ENCODE measurements at places on chromosomes 7 and 10.

DNA sequence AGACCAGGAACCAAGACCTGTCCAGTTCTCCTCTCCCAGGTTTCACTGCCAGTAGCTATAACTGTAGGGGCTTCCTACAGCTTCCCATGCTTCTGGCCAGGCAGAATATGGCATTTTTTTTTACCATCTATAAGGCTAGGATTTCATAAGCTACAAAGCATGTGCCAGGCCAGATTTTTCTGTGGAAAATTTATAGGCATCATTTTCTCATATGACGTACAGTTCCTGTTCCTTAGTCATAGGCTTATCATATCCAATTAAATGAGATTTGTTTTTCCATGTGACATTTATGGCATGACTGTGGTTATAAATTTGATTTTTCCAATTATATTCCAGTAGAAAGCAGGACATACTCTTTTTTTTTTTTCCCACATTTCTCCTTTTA, 208.6 kb upstream of the NPY start:
- DNase-seq: no peak

DNA sequence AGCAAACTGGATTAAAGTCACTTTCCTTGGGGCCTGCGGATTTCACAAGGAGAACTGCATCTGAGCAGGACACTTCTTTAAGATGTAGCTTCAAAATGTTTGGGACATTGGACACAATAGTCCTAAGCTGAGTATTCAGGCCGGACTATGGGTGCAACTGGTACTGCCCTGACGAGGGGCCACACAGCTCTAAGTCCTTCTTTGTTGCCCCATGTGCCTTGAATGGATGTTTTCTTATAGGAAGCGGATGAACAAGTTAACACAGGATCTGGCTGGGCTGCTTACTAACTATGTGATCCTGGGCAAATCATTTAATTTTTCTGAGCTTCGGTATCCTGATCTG, 147.8 kb upstream of the KLF14 start:
- no peak for DNase-seq

DNA sequence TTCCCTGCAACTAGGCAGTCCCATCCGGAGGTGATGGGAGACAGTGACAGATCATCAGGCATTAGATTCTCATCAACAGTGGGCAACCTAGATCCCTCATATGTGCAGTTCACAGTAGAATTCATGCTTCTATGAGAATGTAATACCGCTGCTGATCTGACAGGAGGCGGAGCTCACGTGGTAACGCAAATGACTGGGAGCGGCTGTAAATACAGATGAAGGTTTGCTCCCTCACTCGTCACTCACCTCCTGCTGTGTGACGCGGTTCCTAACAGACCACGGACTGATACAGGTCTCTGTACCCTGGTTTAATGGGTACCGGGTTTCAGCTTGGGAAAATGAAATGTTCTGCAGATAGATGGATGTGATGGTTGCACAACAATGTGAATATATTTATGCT, 47.8 kb upstream of the PIK3AP1 start:
- no peak for DNase-seq

GRCh38 chr10:71222601-71223346, 10.4 kb downstream of the UNC5B start:
- no peak for DNase-seq

DNA sequence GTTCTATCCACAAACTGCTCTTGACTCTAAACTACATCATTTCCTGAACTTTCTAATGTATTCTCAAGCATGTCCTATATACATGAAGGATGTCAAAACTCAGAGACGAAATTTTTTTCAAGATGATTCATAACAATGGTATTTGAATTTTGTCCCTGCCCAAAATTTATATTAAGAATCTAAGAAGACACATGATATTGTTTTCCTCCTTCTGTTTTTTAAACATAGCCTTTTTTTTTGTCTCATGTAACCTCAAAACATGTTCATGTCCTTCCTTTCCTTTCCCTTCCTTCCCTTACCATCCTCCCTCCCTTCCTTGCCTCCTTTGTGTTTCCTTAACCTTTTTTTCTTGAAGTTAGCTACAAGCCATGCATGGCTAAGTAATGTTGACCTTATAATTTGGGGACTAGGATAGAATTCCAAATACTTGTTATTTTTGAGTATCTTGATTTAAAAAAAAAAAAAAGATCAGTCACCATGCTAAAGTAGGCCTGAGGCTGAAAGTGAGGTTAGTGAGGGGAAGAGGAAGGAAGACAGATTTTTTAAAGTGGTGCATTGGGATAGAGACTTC, 163.0 kb downstream of the SUGCT start:
- no peak for DNase-seq

DNA sequence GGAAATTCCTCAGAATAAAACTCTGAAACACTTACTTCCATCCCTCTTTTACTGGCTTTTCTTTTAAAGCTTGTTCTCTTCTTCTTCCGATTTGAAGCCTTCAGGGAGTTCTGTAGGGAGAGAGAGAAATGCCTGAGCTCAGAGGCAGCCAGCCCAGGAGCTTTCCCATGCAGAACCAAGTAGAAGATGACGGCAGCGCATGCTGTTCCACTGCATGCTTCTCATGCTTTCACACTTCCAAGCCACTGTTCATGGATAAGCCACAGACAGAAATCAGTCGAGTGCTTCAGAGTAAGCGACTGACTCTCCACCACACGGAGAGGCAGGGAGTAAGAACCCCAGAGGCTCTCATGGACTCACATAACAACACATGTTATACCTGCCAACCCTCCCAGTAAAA, 237.3 kb downstream of the DGKI start:
- no peak for DNase-seq

DNA sequence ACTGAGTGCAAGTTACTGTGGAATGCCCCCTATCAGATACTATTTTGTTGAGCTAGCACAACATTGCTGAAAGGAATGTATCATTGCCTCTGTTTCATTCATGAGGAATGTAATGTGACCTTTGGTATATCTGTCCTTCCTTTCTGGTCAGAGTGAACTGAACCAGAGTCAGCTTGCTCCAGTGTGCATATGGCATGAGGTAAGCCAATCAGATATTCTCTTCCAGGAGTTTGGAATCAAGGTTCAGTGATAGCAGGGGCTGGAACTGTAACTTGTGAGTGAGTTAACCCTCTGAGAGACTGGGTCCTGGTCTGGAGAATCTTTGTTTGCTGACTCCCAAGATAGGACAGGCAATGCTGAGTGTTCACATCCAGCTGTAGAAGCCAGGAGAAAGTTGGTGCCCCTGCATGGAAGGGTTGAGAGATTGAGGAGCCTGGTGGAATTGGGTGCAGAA, 45.3 kb upstream of the OSBPL3 start:
- DNase-seq: no peak

DNA sequence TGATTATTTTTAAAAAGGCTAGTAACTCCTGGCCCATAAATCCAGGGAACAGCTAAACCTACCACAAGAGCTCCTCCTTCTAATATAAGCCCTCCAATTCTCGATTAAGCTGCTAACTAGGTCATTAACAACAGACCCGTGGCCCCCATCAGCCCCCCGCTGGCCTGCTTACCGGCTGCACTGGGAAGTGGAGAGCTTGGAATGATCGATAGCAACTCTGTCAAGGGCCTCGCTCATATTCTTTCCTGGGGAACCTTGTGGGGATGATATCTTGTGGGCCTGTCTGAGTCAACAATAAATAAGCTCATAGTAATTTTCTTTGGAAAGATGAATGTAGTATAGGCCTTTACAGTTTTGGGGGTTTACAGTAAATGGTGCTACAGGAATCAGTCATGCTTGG, 353.5 kb downstream of the TCERG1L start:
- DNase-seq: no peak

- no peak for DNase-seq
These were observed 127.3 kb upstream of the PCBD1 start for GRCh38 chr10:71015674-71016073.

DNA sequence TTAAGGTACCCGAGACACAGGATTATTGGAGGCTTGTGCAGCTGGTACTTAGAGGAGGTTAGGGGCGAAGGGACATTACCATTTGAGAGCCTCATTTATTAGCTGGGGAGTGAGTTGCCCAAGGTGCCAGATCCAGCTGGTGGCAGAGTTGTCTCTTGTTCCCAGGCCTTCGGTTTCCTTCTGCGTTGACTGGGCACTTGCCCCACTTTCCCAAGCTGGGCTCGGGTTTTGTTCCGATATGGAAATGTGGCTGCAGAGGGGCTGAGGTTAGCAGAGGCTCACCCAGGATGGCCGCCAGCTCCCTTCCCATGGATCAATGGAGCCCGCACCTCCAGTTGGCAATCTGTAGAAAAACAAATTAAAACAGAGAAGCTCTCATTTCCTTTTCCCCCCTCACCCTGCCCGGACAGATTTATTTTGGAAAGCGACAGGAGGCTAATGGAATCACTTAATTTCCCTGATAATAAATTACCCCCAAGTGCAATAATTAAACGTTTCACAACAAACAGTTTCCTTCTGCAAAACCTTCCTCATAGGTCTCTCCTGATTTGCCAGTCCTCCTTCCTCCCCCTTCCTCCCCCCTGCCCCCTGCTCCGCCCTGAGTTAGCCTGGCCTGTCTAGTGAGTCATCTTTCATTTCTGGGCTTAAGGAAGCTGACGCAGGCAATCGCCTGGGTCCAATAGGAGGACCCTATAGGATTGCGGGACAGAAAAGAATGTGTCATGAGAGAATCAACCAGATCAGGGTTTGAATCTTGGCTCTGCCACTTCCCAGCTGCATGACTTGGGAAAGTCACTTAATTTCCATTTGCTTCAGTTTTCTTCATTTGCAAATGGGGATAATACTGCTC, 51.7 kb downstream of the ADRA2A start:
- DNase-seq: no peak

GRCh38 chr10:110357252-110357780, 52.6 kb upstream of the SMNDC1 start:
- DNase-seq: peak; percentile 55

- no peak for DNase-seq
These were observed 652.2 kb upstream of the FOXK1 start for GRCh38 chr7:4029941-4030340.

DNA sequence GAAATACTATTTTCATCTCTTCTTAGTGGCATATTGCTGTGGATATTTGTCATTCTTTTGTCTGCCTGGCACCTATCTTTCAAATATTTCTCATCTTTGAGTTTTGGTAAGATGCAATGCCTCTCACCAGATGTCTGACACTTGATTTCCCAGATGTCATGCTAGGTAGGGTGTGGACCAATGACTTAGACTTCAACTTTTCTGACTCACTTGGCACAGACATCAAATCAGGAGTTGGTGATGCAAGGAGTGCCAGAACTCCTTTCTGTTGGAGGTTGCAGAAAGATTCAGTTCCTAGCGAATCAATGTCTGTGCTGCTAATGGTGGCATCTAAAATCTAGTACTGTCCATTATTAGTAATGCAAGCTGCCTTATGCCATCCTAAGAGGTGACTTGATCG, 216.9 kb upstream of the FERD3L start:
- no peak for DNase-seq

DNA sequence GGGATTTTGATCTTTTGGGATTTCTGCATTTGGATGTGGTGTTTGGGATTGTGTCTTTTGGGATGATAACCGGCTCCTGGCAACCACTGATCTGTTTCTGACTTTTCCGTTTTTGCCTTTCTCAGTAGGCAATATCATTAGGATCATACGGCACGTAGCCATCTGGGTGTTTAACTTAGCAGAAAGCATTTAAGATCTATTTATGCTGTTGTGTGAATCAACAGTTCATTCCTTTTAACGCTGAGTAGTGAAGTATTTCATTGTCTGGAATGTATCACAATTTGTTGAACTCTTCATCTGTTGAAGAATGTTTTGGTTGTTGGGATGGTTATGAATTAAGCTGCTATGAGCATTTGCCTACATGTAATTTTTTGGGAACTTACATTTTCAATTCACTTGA, 459.6 kb downstream of the SDK1 start:
- no peak for DNase-seq

- no peak for DNase-seq
These were observed 36.9 kb downstream of the SLC26A4 start for GRCh38 chr7:107697321-107698049.

- DNase-seq: peak; percentile 14
These were observed 367.8 kb upstream of the GALNT17 start for GRCh38 chr7:70763961-70764691.

DNA sequence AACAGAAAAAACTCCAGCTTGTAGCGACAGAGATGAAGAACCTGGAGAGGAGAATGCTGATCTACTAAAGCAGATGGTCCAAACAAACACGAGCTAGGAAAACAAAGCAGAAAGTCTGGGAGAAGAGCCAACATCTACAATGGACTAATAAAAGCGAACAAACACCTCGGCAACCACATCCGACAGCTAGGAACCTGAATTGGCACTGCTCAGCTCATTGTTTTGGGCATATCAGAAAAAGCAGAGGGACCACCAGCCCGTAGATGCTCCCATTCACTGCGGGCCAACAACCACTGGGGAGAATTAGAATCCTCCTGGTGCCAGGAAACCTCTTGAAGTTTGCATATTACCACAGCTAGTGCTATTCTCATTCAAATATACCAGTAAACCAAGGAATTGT, 204.7 kb downstream of the NXPH1 start:
- DNase-seq: no peak

- DNase-seq: no peak
These were observed 67.2 kb downstream of the GRK5 start for GRCh38 chr10:119274519-119275045.

DNA sequence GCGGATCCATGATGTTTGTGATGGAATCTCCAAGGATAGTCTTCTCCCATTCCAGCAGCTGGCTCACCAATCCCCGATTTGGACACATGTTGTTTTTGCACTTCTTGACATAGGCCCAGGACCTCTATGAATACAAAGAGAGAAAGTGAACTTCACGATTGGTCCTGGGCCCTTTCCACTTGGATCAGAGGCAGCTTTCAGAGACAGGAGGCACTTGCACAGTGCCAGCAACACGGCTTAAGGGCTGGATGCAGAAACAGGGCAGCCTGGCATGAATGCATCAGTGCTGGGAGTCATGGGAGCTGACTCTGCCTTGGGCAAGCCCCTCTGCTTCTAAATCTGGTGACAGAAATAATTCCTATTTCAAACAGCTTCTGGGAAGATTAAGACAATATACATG, 2.1 kb upstream of the TMEM120A start:
- DNase-seq: no peak

DNA sequence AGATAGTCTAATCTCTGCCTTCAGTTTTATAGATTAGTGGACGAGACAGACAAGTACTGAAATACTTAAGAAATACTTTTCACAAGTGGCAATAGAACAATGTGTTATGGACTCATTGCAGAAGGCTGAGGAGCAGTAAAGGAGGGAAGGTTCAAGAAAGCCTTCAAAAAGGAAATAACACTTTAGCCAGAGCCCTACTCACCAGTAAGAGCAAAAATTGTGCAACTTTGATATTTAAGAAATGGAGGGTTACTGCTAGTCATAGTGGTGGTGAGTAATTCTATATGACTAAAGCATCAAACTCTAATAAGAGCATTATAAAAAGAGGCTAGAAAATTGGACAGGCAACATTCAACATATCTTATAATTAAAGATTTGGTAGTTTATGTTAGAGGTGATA, 28.8 kb downstream of the PTPN12 start:
- no peak for DNase-seq
